Stimulated activated CD8-positive, alpha-beta memory T cell treated with anti-CD3 and anti-CD28 coated beads, Interleukin-2, amount 100 ng/mL, for 1 hour (primary cell): ENCODE measurements at places on chromosomes 12 and 14.

DNA sequence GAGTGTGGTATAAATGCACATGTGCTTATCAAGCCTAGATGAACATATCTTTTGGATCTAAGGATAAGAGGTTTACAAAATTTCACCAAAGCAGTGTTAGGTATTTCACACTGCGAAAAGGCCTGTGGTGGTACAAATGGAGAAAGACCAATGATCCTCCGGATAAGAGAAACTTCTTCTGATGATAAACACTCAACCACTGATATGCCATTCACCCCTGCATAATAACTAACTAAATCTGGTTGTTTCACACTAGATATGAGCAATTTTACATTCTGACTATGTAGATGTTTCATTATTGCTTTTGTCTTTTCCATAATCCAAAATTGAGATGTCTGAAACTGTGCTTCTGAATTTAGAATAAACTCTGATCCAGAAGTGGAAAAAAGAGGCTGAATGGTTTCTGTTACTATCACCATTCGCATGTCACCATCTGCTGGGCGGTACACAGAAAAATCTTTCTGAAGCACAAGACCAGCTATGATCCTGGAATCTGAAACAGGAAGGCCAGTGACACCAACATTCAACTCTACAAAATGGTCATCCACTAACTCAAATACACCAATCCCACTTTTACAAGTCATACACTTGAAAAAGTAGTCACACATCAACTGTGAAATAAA, 1.3 kb downstream of the BBS10 start:
- no peak for DNase-seq

DNA sequence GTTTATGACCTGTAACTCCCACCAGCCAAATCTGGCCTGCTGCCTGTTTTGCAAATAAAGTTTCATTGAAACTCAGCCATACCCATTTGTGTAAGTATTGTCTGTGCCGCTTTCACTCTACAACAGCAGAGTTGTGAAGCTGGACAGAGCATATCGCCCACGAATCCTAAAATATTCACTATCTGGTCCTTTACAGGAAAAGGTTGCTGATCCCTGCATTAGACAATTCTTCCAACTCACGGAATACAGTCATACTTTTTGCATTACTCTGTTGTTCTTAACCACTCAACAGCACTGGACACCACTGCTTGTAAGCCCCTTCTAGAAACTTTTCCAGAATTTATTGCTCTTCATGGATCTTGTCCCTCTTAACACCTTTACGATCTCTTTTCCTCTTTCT, 435.4 kb downstream of the EGLN3 start:
- no peak for DNase-seq

DNA sequence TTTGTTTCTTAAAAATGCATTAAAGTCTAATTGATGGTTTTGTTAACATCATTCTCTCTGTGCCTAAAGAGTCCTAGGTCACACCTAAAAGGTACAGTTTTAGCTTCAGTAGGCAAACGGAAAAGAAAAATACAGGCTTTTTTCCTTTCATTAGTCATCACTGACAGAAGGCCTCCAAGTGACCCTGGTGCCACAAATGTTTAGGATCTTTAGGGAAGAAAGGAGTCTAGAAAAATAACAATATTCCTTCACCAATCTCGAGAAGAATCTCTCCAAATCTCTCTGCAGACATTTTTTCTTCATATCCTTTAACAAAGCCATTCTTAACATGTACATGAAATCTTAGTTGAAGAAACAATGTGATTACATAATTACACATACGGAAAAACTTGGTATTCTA, 2.0 kb downstream of the DENND5B start:
- DNase-seq = no peak

- no peak for DNase-seq
Observed at GRCh38 chr12:75087654-75088053, 122.0 kb downstream of the KCNC2 start.

- DNase-seq = no peak
Observed at GRCh38 chr12:3416159-3416558, 74.8 kb upstream of the PRMT8 start.

- DNase-seq = no peak
Observed at GRCh38 chr14:51811706-51812105, 48.7 kb upstream of the GNG2 start.

DNA sequence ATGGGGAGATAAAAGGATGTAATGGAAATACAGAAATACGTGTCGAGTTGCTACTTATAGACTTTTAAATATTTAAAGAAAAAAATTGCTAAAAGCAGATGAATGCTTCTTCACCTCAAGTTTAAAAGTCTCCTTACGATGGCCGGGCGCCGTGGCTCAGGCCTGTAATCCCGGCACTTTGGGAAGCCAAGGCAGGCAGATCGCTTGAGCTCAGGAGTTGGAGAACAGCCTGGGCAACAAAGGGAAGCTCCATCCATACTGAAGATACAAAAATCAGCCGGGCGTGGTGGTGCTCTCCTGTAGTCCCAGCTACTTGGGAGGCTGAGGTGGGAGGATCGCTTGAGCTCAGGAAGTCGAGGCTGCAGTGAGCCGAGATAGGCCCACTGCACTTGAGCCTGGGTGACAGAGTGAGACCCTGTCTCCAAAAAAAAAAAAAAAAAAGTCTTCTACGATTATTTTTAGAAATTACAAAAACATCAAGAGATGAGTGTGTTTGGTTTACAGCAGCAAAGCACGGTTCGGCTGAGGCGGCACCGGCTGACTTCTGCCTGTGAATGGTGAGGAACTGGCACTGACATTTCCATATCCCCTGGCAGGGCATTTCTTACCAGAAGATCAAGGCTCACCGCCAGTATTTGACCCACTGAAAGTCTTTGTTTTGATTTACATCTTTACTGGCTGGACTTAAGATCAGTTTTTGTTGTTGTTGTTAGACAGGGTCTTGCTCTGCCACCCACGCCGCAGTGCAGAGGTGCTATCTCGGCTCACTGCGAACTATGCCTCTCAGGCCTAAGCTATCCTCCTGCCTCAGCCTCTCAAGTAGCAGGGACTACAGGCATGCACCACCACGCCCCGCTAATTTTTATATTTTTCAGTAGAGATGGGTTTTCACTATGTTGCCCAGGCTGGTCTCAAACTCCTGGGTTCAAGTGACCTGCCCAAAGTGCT, 3.9 kb upstream of the MTA1 start:
- DNase-seq = no peak

DNA sequence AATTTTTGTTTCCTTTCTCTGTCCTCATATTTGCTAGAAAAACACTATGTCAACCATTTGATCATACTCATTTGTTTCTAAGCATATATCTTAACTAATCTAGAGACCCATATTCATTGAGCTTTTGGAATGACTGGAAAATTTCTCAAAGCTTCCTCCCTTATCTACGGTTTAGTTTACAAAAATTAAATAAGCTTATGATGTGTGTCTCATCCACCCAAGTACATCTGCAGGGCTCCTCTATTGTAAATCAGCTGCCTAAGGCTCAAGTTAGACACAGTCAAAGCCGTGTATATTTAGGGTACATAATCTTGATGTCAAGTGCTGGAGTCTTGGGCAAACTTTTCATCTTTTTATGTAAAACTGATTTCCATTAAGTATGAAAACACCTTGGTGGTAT, 370.5 kb downstream of the DIO2 start:
- DNase-seq = no peak

DNA sequence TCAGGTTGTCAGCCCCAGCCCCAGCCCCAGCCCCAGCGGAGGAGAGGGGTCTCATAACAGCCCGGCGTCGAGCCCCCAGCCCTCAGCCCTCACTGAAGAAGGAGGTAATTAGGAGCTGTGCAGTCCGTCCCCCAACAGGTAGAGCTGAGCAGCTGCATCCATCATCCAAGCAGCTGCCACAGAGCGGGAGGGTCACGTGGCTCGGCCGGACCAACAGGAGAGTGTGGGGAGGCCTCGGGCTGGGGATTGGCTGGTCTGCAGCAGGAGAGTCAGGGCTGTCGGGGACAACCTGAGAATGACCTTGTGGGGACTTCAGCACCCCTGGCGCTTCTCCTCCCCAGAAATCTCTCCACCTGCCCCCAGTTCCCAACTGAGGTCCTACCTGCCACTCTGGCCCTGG, 29.6 kb downstream of the SMUG1 start:
- no peak for DNase-seq

DNA sequence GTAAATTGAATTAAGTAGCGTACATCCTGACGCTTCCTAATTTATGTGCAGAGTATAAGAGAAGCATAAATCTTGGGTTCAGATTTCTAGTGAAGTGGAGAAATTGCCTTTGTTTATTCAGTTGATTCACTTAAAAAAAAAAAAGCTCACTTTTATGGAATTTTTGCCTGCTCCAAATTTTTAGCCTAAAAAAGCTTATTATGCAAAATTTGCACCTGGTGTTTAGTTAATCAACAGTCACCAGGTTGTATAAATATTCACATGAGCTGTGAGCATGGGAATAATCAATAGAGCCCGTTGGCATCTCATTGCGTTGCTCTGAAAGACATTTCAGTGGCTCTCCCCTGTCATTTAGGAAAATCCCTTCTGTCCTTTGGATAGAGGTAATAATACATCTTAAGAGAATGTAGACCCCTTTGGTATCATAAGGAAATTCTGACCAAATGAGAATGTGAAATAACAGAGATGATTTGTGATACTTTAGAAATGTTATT, 132.4 kb downstream of the SRGAP1 start:
- DNase-seq = no peak

GRCh38 chr14:36320897-36321381, 502 bp upstream of the MBIP start:
- no peak for DNase-seq

GRCh38 chr14:20956376-20956976, 1.2 kb downstream of the RNASE2 start:
- no peak for DNase-seq
